Activated T-helper 1 cell treated with Interleukin-2 at 50 U/mL for 16 hours (primary cell): ENCODE measurements at places on chromosomes 2 and 18.

DNA sequence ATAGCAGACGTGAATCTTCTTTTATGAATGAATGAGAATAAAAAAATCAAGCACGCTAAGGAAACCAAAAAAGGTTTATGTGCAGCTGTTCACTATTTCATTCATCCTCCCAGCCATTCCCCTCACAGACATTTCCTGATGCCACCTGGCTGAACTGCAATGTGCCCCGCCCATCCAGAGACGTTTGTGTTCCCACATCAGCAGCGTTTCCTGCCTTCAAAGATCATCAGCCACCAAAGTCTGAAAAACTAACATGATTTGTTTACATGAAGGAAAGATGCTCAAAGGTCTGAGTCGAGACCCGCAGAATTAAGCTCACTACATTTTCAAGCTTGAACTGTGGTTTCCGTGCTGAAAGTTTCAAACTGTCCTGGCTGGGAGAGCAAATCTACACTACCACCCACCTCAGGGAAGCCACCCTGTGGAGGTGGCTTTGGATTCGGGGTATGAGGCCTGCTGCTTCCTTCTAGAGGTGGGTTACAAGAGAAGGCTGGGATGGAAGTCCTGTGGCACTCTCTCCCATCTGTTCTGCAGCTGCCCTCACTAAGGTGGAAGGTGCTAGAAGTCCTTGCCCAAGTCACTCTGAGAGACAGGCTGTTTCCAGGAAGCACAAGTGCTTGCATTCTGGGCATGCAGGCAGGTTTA, 201.3 kb upstream of the OSR1 start:
- DNase-seq = no peak

- no peak for DNase-seq
Measured at GRCh38 chr2:50672282-50672681, 359.6 kb downstream of the NRXN1 start.

DNA sequence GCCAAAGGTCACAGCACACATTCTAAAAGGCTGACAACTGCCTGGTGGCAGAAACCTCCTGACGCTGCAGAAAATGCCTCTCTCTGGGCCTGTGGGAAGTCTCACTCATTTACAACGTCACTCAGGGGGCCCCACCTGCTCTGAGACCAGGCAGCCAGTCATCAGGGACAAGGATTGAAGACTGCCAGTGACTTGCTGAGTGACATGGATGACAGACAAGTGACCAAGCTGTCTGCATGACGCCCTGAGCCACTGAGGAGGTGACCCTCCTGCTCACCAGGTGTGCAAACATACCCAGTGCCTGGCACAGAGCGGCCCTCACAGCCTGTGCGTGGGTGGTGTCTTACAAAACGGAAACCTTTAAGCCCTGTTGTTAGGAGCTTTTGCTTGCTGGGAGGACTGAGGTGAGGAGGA, 392.4 kb downstream of the TNS1 start:
- DNase-seq = peak; percentile 10

DNA sequence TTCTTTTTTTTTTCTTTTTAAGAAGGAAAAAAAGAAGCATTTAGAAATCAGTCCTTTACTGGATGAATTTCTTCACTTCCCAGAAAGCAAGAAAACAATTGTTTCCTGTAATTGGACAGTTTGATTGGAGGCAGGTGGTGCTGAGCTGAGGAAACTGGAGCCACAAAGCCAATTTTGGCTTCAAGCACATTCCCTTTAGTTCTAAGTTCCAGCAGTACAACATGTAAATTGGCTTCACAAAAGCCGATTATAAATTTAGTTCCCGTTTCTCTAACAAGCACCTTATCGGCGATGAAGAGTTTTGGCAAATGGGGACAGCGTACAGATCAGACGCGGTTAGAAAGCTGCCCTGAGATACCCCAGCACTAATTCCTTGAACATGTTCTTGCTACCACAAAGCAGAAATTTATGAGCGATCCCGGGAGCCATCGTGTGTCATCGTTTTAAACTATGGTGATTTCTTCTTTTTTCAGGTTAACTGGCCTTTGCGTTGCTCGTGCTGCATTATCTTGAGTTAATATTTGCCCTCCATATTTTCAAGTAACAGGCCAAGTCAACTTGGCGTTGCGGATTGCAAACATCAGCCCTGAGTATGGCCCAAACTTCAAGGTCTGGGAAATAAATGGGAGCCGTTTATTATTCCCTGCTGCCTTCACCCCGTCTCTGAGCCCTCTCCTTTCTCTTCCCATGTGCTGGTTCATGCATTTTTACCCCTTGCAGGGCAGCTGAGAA, 190.4 kb upstream of the ID2 start:
- no peak for DNase-seq

DNA sequence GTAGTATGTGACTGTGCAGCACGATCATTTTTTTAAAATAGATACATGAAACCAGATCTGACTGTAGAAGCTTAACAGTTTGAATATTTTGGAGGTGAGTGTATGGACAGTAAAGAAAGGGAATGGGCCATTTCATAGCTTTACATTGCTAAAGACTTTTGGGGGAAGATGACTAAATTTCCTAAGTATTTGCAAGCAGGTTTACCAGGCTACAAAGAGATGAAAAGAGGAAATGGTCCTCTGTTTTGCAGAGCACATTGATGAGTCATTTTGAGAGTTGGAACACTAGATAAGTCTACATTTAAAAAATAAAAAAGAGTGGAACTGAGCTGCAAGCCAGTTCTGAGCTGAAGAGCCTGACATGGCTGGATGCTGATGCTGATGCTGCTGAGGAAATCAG, 115.7 kb upstream of the LRATD1 start:
- DNase-seq = no peak

DNA sequence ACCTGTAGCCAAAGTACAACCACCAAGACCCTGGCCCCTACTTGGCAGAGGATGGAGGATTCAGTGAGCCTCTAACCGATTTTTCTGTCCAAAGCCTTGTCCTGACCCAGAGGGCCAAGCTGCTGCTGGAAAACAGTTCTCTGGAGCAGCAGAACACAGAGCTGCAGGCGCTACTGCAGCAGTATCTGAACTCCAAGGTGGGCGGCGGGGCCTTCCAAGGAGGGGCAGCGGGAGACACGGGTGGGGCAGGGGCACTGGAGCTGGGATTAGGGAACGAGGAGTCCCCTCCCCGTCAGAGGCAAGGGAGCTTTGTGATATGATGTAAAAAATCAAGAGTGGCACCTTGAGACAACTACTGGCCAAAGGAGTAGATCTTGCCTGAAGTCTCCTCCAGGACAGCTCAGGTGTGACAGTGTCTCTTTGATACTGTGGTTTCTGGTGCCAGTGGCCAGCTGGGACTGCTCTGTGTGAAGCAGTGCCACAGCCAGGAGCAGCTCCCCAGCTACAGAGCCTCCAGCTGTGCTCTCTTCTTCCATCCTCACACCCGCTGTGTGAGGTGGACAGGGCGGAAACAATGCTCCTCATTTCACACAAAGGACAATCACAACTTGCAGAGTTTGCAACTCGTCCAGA, 22.8 kb downstream of the OTOF start:
- no peak for DNase-seq

DNA sequence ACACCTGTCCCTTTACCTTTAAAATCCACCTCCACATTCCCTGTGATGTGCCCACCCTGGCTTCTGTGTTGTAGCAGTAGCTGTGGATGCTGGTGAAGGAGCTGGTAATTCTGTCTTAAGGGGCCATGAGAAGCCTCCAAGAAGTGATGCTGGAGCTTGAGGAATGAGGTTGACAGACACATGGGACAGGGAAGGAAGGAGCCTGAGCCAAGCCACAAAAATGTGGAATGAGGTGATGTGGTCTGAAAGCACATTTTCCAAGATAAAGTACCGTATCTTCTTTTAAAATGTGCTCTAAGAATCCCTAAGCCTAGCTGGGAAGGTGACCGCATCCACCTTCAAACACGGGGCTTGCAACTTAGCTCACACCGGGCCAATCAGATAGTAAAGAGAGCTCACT, 31.2 kb downstream of the VWA3B start:
- no peak for DNase-seq

- peak; percentile 41 for DNase-seq
Measured at GRCh38 chr2:101387151-101387834, at the start of gene CREG2. TSS of gene CREG2 (minus strand) at chr2:101387503. CDS start at chr2:101387457, 46 bp downstream.

DNA sequence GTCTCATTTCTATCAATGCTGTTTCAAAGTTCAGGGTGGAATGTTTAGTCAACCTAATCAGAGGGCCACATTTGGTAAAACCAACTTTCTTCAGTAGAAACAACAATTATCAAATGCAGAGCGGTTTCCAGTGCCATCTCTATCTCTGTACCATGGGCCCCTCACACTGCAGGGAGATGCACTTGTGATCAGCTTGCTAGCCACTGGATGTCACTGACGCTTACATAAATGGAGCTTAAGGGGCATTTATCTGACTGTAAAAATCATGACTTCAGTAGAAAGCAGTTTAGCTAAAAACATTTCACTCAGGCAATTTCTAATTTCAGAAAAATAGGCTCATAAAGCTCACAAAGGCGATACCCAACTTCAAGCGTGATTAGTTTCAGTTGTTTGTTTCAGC, 678.0 kb downstream of the ZEB2 start:
- no peak for DNase-seq

DNA sequence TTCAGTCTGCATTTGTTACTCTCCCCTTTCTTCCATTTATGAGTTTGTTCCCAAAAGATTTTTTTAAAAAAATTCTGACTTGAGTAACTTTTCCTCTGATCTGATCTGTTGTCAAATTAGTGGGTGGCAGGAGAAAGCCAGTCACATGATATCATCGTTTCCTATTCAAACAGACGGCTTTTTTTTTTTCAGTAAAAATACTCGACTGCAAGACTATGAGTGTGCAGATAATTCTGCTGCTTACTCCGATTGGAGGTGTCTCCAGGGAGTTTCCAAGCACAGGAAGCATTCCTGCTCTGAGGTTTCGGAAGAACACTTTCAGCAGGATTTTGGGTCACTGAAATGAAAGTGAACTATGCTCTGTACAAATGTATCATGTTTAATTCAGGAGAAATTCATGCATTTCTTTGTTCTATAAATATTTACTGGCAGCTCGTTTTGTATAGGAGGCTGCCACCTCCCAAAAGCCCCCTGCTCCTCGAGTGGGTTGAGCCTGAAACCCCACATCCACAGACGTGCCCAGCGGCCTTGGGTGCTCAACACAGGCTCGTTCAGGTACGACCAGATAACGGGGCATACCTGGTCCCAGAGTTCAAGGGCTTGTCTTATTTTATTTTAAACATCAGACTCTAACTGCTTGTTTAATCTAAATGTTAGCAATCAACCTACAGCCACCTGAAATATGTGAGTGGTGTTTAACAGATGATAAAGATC, 126.9 kb upstream of the ZNF516 start:
- DNase-seq = no peak

GRCh38 chr18:27144672-27145071, 40.4 kb downstream of the CHST9 start:
- no peak for DNase-seq

- DNase-seq = peak; percentile 82
Measured at GRCh38 chr2:169827272-169828140, at the start of gene UBR3. TSS of gene UBR3 (plus strand) at chr2:169827454. CDS start at chr2:169827508, 54 bp downstream.

DNA sequence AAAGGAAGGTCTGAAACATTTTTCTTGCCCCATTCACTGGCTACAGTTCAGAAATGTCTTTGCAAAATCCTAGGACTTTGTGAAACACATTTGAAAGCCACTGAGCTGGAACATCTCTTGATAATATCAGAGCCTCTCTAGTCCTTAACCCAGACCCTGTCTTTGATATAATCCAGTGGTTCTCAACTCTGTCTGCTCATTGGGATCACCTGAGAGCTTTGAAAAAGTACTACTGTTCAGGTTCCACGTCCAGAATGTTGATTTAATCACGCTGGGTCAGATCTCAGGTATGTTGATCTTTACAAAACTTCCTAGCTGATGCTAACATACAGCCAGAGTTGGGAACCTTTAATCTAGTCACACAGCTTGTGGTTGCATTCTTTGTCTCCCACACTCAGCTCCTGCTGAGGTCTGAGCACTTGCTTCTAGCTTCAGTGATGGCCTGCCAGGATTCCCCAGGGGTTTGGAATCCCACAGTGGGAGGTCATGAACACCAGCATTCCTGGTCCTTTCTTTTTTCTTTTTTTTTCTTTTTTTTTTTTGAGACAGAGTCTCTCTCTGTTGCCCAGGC, 262.7 kb downstream of the SETBP1 start:
- no peak for DNase-seq

DNA sequence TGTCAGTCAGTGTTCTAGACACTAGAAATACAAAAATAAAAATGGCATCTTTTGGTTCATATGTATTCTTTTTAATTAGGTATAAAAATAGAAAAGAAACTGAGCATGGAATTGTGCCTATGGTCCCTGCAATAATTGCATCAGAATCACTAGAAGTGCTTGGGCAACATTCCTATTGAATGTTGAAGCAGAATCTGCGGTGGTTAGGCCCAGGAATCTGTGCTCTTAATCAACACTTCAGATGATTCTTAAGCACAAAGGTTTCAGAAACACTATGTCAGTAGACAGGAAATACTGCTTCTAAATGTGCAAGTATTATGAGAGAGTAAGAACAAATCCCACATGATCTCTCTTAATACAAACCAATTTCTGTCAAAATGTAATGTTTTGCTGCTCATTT, 20.3 kb upstream of the RBBP8 start:
- DNase-seq = no peak

GRCh38 chr2:113253453-113253852, 25.3 kb downstream of the PAX8 start:
- DNase-seq = no peak

GRCh38 chr2:45024600-45025291, 15.5 kb upstream of the SIX2 start:
- no peak for DNase-seq

DNA sequence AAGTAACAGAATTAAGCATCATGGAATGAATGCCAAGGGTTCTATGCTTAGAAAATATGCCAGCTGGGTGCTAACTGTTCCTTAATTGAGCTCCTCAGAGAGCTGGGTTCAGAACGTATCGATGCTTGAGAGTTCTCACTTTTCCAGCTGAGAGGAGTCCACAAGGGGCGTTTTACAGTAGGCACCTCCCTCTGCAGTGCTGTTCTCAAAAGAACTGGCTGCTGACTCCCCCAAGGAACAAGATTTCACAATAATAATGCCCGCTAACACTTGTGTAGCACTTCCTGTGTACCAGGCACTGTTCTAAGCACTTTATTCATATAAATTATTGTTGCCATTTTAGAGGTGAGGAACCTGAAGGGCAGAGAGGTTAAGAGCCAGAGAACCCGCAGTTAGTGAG, 18.1 kb upstream of the TMEM237 start:
- no peak for DNase-seq

DNA sequence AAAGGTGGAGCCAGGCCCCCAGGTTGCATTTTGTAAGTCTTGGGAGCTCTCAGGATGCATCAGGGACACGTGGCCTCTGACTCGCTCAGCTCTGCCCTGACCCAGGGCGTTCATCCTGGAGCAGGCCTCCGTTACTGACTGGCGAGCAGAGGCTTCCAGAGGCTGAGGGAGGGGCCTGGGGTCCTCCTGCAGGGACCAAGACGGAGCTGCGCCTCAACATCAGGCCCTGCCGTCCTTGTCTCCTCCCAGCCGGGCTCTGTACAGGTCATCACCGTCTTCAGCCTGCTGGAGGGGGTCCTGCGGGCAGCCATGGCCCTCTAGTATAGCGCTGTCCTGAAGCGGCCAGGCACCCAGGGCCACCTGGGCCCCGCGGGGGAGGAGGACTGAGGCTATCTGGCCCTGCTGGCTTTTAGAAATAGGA, 10.2 kb upstream of the ALPP start:
- DNase-seq = no peak

GRCh38 chr2:127913808-127914457, 28.2 kb upstream of the AMMECR1L start:
- DNase-seq = no peak
